ENCODE measurements at places on chromosomes 4 and X. TPM values are rescaled to one million over a fixed set of nuclear protein-coding genes. Genes with fewer than 3 reads are reported as not detected.

- no peak for DNase-seq
Observed at GRCh38 chr4:101958547-101958946, 168.0 kb downstream of the BANK1 start.

BEX2 gene
- 101 TPM for total RNA-seq

- no peak for DNase-seq
Observed at GRCh38 chrX:69387567-69388487, 116.3 kb upstream of the NALF2 start.

DNA sequence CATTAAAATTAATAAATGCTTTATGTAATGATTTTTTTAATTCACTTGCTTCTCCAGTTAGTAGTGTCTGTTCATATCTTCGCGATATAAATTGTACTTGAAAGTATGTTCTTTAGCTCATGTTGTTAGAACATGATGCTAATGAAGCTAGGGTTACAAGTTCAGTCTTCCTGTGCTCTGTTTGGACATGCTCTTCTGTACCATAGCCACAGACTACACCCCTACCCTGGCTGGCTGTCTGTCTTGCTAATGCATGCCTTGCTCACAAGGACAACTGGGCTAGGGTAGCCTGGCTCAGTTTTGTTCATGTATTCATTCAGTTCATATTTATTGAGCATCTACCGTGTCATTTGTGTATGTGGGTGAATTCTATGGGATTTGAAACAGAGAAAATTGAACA is 50.8 kb upstream of the MTMR1 start:
- DNase-seq, result no peak

TMPRSS11B gene
- total RNA-seq, result 0.78 TPM

GRCh38 chr4:6172927-6173200 is 27.5 kb downstream of the JAKMIP1 start:
- no peak for DNase-seq

Data from occipital lobe (tissue), 3 donors.